ENCODE measurements at places on chromosomes 7 and 10.

- no peak for DNase-seq
These were observed 113.8 kb upstream of the GLI3 start for GRCh38 chr7:42350801-42351200.

DNA sequence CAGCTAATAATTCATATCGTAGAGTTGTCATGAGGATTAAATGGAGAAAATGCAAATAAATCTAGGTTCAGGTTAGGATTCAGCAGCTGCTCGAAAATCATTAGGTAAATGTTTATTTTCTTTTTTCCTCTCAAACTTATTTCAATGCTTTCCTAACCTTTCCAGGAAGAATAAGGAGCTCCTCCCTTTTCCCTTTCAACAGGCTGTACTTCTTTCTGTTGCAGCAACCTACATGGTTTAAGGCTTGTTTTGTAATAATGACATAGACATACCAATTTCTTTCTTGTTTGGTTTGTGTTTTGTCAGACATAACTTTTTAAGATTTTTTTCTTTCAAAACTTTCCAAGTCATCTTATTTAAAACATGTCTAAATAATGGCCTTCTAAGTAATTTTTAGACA, 18.2 kb downstream of the GPR141 start:
- no peak for DNase-seq

DNA sequence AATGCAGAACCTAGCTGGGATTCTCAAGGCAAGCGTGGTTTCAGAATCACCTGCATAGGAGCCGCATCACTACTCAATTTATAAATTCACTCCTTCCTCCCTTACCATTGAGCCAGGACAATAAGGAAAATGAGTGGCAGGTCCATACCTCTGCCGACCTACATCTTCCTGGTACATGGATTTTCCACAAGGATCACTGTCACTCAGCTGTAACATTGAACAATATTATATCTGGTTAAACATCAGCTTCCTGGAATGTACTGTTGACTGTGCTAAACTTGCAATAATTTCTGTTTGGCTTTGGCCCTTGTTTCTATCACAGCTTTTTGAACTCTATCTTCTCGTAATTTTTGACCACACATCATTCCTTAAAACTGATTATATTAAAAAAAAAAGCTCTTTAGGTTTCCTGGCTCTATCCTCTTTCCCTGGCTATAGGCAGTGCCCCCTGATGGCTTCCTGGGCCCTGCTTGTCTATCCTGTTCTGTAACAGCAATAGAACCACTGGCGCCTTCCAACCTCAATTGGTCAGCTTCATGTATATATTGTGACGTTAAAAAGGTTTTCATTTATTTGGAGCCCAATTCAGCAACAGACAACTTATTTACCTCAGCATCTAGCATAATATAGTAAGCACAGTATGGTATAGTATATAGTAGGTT, 59.2 kb downstream of the RNLS start:
- DNase-seq, result no peak

GRCh38 chr10:72792288-72792687, 100.3 kb downstream of the MCU start:
- no peak for DNase-seq

GRCh38 chr10:86294346-86295265, 72.0 kb downstream of the GRID1 start:
- no peak for DNase-seq

DNA sequence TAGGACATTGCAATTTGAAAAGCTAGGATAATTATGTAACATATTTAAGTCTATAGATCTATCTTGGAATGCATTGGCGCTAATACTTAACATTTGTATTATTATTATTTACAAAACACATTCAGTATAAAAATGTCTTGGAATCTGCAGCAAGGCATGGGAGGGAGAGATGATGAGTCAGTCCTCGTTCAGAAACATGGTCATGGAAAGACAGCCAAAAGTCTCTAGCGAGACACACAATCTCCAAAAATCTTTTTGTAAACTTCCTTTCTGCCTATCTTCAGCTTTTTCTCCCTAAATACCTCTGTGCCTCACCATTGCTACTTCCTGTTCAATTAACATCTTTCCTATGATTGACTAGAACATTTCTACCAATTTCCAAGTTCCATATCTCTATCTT, 188.4 kb upstream of the CACNA2D1 start:
- no peak for DNase-seq

GRCh38 chr10:43395571-43396060, 13.4 kb downstream of the HNRNPF start:
- DNase-seq, result no peak

DNA sequence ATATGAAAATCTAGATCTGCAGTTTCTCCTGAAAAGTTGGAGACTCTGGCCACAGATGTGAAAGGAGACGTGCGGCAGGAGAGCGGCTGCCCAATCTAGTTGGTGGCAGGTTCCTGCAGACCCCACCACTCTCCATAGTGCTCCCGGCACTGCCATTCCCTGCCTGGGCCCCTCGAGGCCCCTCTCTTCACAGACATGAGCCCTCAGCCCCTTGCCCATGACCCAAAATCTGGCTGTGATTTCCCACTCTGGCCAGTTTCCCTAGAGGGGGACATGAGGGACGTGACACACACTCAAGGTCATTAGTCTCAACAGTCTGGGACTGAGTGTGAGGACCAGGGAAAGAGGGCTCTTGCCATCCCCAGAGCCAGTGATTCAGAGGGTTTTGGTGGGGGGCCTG, 138.7 kb downstream of the PTPN20 start:
- DNase-seq, result no peak

DNA sequence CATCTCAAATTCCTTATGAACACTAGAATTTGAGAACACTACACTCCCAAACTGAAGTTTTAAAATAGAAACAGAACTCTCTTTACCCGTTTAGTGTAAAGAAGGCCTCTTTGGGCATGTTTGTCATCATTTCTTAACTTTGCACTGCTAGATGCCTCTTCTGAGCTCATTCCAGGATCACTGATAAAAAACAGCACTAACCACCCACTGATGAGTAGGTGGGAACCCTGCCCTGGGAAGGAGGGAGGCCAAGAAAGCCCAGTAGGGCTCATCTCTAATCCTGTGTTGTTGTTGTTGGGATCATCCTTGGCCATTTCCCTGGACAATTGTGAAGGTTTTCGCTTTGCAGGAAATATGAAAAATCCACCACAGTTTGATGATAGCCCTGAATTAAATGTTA, 68.2 kb downstream of the CUBN start:
- DNase-seq, result no peak

DNA sequence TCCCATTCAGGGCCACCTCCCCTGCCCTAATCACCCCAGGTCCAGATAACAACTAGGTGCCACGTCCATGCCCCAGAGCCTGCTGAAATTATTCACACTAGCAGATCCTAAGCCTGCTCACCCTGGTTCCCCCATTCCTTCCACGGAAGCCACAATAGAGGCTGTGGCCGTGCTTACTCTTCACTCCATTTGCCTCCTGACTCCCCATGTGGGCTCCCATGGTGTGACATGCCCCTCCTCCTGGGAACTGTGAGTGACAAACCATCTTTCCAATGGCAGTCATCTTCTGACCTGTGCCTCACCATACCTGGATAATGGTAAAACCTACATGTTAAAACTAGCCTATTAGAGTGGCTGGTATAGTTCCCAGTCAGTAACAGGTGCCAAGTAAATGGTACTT, 216.2 kb upstream of the PRKCQ start:
- no peak for DNase-seq

- DNase-seq, result no peak
These were observed 3.1 kb downstream of the FLNC start for GRCh38 chr7:128833148-128833945.

GRCh38 chr7:146176860-146177259, 60.3 kb downstream of the CNTNAP2 start:
- DNase-seq, result no peak

- DNase-seq, result peak; percentile 30
These were observed 145.8 kb downstream of the FRMD4A start for GRCh38 chr10:14184841-14185315.

DNA sequence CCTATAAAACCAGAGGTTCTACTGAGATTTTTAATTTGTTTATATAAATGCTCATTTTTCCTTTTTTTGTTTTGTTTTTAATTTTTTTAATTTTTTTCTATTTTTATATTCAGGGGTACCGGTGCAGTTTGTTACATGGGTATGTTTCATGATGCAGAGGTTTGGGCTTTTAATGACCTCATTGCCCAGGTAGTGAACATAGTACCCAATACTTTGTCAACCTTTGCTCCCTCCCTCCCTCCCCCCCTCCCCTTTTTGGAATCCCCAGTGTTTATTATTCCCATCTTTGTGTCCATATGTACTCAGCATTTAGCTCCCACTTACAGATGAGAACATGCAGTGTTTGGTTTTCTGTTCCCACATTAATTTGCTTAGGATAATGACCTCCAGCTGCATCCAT, 94.4 kb upstream of the NEBL start:
- no peak for DNase-seq

DNA sequence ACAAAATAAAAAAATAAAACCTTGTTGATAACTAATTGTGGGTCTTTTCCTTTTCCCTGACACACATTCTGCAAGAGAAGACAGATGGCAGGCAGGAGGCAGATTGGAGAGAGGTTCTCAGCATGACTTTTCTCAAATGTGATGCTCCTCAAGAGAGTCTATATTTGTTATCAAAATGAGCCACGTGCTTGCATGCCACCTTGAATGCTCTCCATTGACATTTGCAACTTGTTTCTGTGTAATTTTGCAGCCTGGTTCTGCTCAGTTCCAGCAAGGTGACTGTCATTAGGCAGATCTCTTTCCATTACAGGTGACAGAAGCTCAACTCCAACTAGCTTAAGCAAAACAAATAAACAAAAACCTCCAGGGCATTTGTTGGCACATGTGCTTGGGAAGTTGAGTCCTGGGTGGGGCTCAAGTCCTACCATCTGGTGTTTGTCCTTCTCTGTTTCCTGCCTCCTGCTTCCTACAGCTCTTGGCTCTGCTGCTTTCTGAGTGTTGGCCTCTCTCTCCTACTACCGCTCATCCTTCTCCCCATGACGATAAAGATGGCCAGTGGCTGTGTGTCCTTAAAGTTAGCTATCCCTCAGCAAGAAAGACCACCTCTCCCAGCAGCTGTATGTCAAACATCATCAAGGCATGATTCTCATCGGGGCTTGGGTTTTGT, 56.7 kb downstream of the GRK5 start:
- DNase-seq, result no peak

DNA sequence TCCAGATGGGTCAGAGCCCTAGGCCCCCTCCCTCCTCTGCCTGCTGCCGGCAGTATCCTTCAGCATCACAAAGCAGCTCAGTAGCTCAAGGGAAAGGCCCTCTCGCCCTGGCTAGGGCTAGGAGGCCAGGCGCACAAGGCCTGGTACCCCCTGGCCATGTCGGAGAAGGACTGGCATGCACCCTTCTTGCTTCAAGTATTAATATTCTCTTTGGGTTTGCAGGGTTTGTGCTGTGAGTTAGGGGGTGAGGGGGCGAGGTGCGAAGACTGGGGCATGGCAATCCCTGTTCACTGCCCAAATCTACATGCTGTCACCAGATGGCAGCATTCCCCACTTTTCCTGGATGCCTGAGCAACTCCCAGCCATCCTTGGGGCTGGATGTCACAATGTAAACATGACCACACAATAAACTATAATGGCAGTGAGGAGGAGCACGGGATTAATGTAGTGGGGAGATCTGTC, 105.2 kb downstream of the NEURL1 start:
- DNase-seq, result peak; percentile 54

GRCh38 chr7:77235276-77235675, 35.7 kb upstream of the FGL2 start:
- DNase-seq, result no peak

DNA sequence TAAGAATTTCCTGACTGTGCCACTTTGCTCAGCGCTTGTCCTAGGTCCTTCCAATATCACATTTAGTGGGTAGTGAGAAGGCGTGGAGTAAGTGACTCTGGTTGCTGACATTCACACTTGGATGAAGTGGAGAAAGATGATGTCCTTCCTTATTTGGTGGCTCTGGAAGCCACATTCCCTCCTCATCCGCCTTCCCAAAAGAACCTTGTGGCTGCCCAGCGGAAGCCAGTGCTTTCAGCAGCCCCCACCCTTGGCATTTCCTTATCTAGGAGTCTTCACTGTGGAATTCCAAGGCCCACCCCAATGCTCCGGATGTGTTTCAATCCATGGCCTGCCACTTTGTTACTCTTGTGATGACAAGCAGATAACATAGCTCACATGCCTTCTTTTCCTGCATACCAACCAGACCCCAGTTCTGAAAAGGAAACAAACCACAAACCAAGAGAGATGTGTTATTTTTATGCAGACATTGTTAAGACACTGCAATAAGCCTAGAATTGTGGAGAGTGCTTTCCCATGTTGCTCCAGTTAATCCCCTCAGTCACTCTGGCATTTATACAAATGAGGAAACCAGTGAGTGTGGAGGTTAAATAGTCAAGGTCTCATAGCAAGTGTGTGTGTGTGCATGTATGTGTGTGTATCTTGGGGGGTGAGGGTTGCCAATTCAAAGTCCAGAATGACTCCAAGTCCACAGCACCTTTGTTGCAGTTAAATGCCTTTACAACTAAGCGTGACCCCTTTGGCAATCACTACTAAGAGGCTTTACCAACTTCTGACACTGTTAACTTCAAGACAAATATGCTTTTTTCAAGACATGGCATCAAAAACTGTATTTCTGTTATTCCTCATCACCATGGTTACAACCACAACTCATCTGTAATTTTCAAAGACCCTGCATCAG, 10.3 kb upstream of the ANKRD1 start:
- no peak for DNase-seq

GRCh38 chr10:123252779-123253178, 98.6 kb downstream of the BUB3 start:
- no peak for DNase-seq

GRCh38 chr10:92384741-92385140, 93.8 kb downstream of the MARCHF5 start:
- DNase-seq, result no peak

Data from GM19239 (cell line).